Activated CD8-positive, alpha-beta T cell treated with anti-CD3 and anti-CD28 coated beads, Interleukin-2, amount 10 ng/mL, durations not matched to agents 7 days and 5 days (primary cell): ENCODE measurements at places on chromosomes 5 and 9.

- DNase-seq, result no peak
Observed at GRCh38 chr9:98603821-98604383, 104.8 kb downstream of the GABBR2 start.

- DNase-seq, result no peak
Observed at GRCh38 chr5:151127926-151128325, 29.7 kb downstream of the ANXA6 start.

DNA sequence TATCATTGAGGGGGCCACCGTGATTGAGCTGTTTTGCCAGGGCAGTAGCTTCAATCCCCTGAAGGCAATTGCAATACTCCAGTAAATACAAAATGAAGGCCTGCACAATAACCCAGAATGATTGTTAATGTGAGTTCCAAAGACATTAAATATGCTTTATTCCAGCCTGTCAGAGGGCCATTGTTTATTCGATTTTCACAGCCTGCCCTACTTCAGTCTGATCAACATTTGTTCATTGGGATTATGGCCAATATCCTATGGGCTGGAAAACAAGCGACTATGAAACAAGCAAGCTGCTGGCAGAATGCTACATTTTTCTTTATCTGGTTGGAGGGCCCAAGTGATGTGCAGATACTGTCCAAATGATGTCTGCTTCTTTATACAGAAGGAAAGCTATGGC is 543.1 kb downstream of the TLE1 start:
- DNase-seq, result no peak

DNA sequence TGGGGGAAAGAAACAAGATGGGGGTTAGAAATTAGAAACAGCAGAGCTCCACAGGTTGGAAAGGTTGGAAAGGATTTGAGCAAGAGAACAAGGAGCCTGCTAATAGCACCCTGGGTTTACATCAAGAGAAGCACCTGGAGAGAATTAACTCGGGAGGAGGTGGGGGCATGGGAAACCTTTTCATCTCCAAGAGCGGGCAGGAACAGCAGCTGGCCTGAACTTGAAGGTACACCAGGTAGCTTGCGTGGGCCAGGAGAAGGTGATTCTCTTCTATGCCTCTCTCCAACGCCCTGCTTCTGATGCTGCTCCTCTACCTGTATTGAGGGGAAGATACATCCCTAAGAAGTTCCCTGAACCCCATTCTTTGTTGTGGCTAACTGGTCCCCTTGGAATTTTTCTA is 37.1 kb upstream of the GLRX start:
- no peak for DNase-seq

GRCh38 chr9:69023650-69024049 is 9.7 kb upstream of the PRKACG start:
- DNase-seq, result no peak

- DNase-seq, result no peak
Observed at GRCh38 chr5:149392718-149393117, 13.6 kb upstream of the IL17B start.

GRCh38 chr5:176938472-176938871 is 39.3 kb upstream of the HK3 start:
- DNase-seq, result no peak

DNA sequence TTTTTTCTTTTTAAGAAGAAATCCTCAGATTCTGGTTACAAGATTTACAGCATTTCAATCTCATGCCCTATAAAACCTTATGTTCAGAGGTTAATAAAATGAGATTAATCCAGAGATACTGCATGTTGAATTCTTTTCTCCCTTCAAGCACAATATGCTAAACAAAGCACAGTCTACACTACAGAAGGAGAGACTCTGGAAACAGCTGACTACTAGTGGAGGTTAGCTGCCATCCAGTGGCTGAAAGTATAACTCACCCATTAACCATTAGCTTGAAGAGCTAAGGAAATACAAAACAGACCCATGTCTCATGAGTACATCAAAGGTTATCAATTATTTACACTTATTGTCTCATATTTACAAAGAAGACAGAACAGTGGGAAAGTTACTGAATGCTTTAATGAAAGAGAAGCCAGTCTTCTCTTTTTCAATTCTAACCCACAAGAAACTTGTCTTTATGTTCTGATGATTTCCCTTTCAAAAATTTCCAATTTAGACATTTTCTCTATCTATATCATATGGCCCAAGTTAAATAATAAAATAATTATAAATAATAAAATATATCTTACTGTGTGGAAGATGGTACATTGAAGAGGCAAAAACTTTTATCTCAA is 12.7 kb upstream of the DNAH5 start:
- no peak for DNase-seq
